ENCODE measurements at places on chromosomes 3 and 15.

DNA sequence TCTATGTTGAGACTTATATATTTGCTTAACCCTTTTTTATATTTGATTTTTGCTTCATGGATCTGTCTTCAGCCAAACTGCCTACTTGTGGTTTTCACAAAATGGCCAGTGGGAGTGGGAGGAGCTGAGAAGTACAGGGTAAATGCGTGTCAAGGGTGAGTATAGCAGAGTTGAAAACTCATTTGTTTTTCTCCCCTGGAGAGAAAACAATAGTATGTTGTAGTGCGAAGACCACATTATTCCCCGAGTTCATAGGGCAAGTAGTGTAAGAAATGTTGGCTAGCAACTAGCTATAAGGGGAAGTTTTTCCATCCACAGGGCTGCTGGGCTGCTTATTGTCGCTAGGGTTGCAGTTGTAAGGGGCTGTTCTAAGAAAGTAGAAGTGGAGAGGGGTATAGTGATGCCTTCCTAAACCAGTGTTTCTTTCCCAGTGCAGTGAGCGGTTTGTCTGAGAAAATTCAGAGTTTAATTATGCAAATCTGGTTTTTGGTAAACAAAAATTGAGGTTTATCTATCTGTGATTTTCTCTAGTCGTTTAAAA, 153.8 kb upstream of the AZI2 start:
- DNase-seq = no peak

DNA sequence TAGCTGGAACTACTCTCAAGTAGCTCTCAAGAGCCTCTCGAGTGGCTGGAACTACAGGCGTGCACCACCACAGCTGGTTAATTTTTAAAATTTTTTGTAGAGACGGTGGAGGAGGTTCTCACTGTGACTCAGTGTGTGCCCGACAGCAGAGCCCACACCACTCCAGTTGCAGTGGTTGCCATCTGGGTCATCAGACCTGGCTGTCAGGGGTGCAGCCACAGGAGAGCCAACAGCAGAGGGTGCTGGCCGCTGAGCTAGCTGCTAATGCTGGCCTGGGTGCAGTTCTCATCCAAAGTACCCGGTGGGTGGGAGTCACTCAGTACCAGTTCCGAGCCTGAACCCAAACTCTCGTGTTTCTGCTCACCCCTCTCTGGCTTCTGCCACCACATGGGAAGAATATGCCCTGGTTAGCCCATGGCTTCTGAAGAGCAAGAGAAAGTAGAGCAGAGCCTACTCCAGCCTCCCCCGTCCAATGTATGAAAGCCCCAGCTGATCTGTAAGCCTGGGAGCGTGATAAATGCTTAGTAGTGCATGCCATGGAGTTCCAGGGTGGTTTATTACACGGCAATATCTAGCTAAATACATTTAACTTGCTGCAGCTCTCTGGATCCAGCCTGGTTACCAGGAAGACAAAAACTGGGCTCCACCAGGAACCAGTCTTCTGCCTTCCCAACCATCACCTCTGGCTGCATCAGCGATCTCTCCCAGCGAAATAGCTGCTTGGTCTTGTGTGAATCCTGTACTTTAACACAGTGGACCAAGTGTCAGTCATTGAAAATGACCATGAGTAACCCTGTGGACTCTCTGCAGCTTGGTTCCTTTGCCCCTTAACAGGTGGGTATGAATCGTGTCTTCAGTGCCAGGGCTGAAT, 17.1 kb downstream of the UMPS start:
- no peak for DNase-seq

GRCh38 chr3:192696943-192697587, 30.3 kb downstream of the FGF12 start:
- DNase-seq = no peak

- no peak for DNase-seq
Measured at GRCh38 chr3:98536456-98537017, 4.8 kb downstream of the GPR15 start.

- no peak for DNase-seq
Measured at GRCh38 chr3:158528076-158528674, 42.8 kb upstream of the MLF1 start.

DNA sequence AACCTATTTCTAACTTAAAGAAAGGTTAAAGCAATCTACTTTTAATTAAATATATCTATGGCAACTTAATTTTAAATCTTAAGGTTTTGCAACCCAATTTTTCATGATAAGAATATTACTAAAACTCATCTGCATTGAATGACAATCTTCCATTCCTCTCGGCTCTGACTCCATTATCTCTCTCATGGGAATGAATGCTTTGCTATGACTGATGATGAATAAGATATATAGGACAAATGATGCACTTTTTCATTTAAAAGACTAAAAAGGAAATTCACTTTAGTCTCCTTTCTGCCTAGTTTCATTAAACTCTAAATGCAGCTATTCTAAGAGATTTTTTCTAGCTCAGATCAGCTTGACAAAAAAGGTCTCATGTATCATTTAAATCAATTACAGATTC, 68.7 kb downstream of the GBE1 start:
- DNase-seq = no peak

- peak; percentile 3 for DNase-seq
Measured at GRCh38 chr3:124033360-124034015, 41.6 kb upstream of the ROPN1 start.

DNA sequence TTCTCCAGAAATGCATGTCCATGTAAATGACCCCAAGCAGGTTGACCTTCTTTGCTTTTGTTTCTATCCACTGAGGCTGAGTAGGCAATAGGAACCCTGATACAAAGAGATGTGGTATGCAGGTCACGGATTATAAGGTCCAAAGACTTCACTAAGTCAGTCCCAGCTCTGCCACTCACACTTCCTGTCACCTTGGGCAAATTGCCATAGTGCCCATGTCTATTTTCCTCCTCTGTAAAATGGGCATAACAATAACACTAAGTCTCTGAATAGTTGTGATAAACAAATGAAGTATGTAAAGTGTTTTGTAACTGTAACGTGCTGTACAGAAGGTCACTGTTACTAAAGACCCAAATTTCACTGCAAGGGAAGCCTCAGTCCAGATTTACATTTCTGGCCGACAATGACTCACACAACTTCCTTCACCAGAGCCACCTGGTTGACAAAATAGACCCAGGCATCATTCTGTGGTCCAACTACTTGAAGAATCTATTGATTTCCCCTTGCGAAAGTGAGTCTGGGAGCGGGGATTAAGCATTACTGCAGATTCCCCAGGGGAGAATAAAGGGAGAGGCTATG, 175.4 kb upstream of the LPP start:
- DNase-seq = no peak

GRCh38 chr15:68025835-68026424, 28.2 kb upstream of the PIAS1 start:
- DNase-seq = peak; percentile 50

GRCh38 chr3:134627831-134628230, 23.0 kb downstream of the KY start:
- DNase-seq = peak; percentile 22

- no peak for DNase-seq
Measured at GRCh38 chr3:195466251-195466650, 23.4 kb upstream of the ACAP2 start.

DNA sequence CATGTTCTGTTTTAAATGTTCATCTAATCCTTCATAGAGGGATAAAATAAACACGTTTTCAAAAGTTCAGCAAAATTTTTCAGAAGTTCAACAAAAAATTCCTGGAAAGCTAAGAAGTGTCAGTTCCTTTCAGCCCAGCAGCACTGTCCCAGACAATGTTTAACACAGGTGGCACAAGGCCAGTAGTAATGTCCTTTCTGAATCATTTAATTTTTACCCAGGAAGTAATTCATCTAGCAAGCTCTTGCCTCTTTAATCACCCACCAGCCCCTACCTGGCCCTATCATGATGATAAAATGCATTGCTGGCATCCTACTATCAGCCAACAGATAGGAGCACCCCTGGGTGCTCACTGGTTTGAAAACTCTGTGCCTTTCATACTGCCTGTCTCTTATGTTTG, 627.1 kb upstream of the ADAMTS9 start:
- no peak for DNase-seq

DNA sequence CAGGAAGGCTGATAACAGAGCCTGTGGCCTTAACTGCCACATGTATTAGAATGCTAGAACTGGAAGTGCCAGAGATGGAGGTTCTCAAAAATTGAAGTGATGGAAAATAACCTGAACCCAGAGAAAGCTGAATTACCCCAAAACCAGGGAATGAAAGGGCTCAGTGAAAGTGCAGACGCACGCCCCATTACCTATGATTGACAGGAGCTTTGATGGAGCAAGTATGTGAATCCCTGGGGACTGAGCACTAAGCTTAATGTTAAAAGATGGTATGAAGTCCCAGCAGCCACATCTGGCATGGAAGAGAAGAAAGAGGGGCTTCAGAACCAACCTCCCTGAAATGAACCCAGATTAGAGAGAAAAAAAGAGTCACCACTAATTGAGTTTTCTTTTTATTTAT, 118.4 kb upstream of the FHIT start:
- no peak for DNase-seq

- DNase-seq = no peak
Measured at GRCh38 chr3:9879830-9880549, at the start of gene CIDEC. TSS of gene CIDEC (minus strand) at chr3:9880253. CDS start at chr3:9878486, 1,767 bp downstream.

DNA sequence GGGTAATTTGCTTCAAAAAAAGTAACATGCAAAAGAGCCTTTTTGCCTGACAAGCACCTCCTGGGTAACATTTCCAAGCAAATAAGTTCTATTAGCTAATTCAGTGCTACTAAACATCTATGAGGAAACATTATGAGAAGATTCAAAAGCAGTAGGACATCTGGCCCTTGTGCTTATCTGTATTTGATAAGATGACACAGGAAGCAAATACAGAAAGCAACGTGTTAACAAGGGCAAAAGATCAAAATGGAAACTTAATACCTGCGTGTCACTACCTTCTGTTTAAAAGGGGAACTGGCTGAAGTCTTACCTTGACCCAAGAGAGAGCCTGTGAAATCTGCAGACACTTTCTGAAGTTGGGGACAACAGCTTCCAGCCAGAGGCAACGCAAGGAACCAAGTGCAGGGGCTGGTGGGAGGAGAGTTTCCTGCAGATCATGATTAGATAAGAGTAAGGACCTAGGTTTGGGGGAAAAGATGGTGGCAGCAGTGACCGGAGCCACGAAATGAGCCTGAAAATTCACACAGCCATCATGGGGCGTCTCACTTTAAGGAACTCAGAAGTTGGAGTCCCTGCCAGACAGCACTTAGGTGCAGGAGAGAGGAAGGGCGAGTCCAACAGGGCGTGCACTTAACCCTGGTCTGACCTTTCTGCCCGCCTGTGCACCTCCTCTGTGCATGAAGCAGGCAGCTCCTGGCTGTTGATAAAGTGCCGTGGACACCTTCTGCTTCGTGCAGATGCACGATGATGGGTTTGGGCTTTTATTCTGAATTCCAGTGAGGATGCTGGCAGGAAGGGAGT, 153.6 kb upstream of the BHLHE40 start:
- DNase-seq = no peak

DNA sequence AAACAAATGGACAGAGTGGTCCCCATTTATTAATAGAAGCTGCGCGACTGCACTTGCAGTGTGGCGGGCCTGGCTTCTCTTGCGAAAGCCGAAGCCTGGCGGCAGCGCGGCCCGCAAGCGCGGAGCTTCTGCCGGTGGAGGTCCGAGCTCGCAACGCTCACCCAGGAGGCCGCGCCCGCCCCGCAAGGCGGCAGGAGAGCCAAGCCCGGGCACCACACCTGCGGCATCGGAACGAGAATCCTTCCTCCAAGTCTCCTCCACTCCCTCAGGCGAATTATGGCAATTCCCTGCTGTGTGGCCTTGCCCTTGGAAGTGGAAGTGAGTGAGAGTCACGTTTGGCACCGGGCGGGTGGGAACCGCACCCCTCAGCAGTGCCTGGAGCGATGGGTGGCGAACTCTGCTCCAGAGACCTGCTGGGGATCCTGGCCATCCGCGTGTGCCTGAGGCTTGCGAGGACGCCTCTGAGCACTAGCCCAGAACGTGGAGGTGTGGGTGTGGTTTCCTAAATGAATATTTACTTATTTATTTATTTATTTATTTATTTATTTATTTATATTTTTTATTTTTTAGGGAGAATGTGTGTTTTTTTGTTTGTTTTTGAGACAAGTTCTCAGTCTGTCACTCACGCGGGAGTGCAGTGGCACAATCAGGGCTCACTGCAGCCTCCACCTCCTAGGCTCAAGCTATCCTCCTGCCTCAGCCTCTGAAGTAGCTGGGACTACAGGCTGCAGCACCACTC, 133.7 kb upstream of the UBE2E1 start:
- no peak for DNase-seq

- DNase-seq = peak; percentile 58
Measured at GRCh38 chr3:38454884-38455638, 1.4 kb downstream of the ACVR2B start.
